ENCODE measurements at places on chromosomes 3 and 15. TPM values are rescaled to one million over a fixed set of nuclear protein-coding genes. Genes with fewer than 3 reads are reported as not detected.

CLDN11 gene
- 84.9 TPM for polyA plus RNA-seq

MCCC1 gene
- 21.5 TPM for polyA plus RNA-seq

ITGB5 gene
- 39.4 TPM for polyA plus RNA-seq

ALDH1A2 gene
- 0.68 TPM for polyA plus RNA-seq

PTH1R gene
- 0.60 TPM for polyA plus RNA-seq

ARPP21 gene
- polyA plus RNA-seq = not detected

PODXL2 gene
- polyA plus RNA-seq = 1.2 TPM
